EH (cell line): ENCODE measurements at places on chromosomes 6 and 20.

- DNase-seq = no peak
These were observed 82.2 kb downstream of the TRERF1 start for GRCh38 chr6:42369568-42369967.

DNA sequence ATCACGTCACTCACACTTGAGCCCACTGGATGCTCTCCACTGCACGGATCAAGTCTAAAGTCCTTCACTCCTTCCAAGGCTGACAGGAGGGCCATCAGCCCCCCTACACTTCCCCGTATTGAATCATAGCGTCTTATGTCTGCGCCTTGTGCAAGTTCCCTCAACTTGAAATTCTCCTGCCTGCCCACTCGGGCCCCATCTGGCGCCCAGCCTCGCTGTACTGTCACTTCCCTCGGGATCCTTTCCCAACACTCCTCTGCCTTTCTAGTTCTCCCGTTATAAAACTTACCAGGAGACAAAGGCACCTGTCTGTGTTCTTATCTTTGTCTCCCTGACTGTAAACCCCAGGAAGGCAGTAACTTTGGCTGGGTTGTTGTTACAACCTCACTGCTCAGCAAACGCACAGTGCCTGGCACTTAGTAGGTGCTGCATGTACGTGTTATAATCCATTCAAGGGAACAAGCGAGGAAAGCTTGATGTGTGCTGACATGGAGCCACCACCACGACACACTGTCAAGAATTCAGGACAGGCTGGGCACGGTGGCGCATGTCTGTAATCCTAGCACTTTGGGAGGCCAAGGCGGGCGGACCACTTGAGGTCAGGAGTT, 33.8 kb upstream of the ZFAND3 start:
- no peak for DNase-seq

DNA sequence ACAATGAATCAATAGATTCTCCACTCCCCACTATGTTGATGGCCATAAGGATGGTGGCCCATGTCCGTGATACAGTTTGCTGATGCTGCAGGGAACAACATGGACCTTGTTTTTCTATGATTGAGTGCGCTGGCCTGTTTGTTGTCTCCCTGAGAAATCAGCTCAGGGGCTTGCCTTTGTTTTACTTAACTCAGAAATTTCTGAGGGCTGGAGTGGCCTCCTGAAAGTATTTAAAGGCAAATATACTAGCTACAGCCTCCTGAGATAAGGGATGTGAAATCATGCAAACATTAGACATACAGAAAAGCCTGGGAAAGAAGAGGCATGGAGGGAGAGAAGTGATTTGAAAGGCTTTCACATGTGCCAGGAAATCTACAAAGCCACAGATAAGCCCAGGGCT, 170.3 kb upstream of the FLRT3 start:
- DNase-seq = no peak

DNA sequence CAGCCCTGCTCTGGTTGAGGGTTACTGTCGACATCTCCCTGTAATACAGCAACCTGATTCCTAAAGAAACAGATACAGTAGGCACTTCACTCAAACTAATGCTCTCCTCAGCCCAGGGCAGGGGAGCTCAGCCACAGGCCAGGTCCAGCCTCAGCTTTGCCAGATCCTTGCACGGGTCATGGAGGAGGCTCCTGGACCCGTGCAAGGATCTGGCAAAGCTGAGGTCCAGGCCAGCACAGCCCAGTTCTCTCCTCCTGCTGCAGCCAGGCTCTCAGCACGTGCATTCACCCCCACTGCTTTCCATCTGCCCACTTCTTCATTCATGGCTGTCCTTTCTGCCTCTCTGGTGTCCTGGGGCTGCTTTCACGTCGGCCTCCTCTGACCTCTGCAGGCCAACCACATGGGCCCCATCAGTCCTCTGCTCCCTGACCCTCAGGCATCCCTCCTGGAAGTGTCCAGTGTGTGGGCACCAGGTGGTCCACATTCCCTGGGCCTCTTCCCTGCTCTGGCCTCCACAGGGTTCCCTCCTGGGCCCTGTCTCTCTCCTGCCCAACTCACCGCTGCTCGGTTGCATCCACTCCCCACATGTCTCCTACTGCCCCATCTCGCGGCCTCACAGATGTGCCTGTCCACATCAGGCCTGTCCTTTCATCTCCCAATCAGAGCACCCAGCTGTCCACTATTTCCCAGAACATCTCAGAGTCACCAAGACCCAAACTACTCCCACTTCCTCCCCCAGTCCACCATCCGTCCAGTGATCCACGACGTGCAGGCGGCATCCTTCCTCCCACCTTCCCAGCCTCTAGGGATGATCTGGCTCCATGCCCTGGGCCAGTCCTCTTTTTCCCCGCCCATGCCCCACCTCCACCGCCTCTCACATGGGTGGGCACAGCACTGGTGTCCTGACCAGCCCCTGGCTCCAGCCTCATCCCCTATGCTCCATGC, 11.8 kb upstream of the CD93 start:
- DNase-seq = no peak

GRCh38 chr20:41068806-41069205, 40.2 kb downstream of the TOP1 start:
- no peak for DNase-seq
